ENCODE measurements at places on chromosomes 12 and 14.

DNA sequence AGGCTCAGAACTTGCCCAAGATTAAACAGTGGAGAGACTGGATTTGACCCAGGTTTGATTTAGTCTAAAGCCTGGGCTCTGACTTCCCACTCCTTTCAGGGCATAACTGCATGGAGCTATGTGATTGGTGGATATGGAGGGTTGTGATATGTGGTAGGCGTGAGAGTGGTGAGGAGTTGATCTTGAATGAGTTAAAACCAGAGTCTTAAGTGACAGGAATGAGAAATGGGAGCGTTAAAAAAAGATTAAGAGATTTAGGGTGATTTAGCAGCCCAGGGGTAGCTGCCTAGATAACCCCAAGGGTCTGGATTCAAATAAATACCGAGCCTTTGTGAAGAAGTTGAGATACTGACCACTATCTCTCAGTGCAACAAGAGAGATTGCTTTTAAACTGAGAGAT is 8.4 kb downstream of the SYNDIG1L start:
- DNase-seq, result no peak

DNA sequence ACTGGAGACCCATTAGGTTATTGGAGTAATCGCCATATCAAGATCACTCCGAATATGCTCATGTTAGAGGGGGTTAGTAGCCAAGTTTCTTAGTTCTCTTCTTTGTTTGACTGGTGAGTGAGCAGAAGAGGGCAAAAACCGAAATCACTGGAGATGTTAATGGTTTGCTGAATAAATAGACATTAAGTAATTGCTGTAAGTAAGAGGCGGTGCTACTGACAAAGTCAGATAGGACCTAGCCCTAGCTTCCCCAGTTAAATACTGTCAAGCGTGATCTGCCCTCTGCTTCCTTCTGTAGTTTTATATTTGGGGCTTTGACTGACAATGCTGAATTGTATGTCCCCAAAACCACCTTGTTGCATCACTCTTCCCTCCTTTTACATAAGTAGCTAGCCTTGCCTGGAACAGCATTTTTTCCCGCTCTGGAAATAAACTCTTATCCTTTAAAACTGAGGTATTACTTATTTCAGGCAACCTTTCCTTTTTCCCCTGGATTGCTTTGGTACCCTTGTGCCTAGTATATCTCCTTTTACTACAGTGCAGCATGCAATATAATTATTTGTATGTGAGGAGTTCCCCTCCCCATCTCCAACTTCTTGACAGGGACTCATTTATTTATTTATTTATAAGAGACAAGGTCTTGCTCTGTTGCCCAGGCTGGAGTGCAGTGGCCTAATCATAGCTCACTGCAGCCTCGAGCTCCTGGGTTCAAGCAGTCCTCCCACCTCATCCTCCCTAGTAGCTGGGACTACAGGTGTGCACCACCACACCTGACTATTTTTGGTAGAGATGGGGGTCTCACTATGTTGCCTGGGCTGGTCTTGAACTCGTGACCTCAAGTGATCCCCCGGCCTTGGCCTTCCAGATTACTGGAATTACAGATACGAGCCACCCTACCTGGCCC is 1.4 kb downstream of the SNRPF start:
- DNase-seq, result no peak

DNA sequence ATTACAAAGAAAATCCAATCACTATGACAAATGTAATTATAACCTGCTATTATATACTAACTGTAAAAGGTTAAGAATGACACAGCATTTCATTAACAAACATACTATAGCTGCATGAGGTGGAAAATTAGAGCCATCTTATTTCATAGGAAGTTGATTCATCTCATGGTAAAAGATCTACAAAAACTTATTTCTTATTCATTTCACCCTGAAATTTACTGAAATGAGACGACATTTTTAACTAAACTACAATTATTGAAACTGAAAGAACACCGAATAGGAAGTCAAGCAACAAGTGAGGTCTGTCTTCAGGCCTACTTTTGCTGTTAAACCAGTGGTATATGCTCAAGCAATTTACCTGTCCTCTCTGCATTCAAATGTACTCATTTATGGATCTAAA is 87.2 kb downstream of the CEP83 start:
- no peak for DNase-seq

- no peak for DNase-seq
Observed at GRCh38 chr12:128844031-128844635, 9.1 kb upstream of the GLT1D1 start.

- DNase-seq, result no peak
Observed at GRCh38 chr12:26054383-26054782, 70.5 kb downstream of the BHLHE41 start.

DNA sequence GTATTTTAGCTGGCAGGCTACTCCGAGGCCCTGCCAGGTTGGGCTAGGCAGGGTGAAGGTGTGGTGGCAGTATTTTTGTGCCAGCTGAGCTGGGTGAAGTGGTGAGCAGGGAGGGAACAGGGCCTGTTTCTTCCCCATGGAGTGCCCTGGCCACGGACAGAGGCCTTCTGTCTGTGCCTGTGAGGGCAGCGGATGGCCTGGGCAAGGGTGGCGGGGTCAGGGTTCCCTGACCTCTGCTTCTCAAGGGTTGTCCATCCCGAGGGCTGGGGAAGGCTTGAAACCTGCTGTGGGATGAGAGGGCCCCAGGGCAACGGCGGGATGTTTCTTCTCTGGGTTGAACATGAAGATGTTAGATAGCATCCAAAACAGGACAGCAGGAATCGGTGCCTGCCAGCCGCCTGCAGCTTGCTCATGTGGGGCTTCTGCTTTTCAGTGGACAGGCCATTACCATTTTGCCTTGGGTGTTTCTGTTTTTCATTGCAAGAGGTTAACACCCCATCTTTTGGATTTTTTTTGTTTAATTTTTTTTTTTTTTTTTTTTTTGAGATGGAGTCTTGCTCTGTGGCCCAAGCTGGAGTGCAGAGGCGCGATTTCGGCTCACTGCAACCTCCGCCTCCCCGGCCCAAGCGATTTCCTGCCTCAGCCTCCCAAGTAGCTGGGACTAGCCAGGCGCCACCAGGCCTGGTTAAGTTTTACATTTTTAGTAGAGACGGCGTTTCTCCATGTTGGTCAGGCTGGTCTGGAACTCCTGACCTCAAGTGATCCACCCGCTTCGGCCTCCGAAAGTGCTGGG is 3.3 kb downstream of the MTA1 start:
- no peak for DNase-seq

GRCh38 chr12:27163048-27163715 is 80.8 kb upstream of the C12orf71 start:
- DNase-seq, result no peak

GRCh38 chr12:81208187-81208911 is 130.5 kb downstream of the ACSS3 start:
- no peak for DNase-seq

DNA sequence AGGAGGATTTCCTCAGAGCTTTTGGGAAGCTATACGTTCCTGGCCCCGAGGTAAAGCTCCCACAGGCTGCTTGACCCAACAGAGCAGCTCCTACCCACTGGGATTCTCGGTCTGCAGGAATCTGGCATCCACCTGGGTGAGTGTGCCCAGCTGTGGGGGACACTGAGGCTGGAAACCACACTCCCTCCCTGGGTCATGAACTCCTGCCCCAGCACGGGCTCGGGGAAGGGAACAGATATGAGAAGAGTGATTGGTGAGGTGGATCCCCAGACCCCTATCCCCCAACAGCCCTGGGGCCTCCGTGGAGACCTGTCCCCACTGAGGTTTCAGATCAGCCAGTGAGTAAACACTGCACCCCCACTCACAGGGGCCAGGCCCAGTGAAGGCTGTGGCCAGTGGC is 3.3 kb downstream of the FAIM2 start:
- no peak for DNase-seq

- no peak for DNase-seq
Observed at GRCh38 chr12:97650242-97650641, 187.6 kb downstream of the RMST start.

- DNase-seq, result no peak
Observed at GRCh38 chr14:52348279-52348678, 34.2 kb downstream of the PTGER2 start.

GRCh38 chr12:69996722-69997121 is 171.7 kb downstream of the MYRFL start:
- no peak for DNase-seq

DNA sequence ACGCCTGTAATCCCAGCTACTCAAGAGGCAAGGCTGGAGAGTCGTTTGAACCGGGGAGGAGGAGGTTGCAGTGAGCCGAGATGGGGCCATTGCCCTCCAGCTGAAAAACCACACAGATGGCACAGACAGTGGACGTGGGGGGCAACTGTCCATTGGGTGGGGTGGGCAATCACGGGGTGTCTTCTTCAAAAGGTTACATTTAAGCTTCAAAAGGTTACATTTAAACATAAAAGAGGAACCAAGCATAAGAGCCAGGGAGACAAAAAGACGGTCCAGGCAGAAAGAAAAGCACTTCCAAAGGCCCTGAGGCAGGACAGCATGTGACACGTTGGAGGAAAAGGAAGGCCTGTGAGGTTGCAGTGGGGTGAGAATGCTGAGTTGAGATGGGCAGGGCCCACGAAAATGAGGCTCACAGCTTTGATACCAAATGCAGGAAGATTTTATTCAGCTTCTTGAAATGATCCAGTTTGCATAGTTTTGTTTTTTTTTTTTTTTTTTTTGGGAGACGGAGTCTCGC is 10.7 kb downstream of the SCARB1 start:
- DNase-seq, result no peak

DNA sequence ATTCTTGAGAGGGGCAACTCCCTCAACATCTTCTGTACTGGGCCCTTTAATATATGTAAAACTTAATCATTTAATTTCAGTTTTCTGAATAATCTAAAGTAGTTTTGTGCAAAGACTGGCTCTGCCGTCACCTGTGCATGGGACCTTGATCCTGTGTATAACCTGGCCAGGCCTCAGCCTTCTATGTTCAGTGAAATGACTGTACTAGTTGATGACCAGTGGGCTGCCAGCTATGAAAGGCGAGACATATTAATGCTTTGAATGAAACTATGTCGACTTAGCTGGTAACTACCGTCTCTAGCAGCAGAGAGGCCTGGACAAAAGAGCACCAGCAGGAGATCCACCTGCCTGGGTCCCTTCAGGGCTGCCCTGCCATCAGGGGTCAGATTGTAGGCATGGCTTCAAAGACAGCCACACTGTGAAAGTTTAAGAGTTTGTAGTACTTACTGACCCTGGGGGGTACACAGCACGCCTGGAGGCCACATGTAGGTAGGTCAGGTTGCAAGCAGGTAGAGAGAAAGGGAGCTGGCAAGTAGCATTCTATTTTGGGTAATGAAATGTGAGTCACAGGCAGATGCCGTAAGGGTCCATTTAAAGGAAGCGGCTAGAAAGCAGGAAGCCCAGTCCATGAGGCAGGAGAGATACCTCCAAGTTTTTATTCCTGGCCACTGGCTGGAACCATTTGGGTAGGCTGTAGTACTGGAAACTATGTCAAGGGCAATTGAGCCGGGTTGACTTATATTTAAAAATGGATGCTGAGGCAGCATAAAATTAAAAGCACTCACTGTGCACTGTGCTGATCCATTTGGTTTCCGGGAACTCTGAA is 77.2 kb downstream of the BHLHE41 start:
- no peak for DNase-seq

DNA sequence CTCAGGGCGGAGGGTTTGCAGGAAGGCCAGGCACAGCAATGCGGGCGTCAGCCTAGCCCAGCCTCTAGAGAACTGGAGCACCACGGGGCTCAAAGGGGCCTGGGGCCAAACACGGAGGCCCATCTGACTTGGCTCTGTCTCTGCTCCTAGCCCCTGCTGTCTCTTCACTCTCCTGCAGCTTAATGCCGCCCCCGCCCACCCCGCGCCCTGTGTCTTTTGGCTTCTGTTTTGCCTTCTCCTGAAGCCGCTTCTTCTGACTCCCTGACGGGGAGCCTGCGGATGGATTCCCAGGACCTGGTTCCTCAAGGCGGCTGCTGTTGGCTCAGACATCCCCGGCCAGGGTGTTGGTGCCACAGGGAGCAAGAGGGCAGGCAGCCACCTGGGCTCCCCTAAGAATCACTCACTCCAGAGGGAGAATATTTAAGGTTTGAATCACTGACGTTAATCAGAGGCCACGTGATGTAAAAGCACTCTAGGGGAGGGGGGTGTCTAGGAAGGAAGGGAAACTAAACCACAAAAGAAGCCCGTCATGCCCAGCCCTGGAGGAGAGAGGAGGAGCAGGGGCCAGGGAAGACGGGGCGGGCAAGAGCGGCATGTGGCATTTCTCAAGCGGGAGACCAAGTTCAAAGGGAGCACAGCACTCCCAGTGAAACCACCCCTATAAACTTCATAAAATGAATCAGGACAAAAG is 36.9 kb upstream of the PRMT8 start:
- DNase-seq, result no peak

DNA sequence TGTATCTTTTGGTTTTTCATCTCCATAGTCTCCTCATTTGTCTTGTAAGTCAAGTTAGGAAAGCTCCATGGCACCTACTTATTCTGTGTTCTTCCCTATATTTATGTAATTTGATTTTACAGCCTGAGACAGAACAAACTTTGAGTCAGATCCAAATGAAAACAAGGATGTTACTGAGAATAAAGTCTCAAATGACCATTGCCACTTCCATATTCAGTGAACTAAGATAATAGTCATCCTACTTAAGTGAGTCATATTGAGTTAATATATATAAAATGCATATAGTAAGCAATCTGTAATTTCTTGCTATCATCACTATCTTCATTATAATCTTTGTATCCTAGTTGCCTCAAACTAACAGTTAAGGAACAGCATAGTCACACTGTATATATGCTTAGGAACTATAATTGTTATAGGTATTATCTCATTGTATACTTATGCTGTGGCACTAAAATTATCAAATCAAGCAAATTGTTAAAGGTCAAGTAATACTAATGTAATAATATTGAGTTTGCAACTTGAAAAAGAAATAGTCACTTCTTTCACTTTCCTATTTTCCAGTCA is 30.8 kb downstream of the TMTC3 start:
- no peak for DNase-seq

DNA sequence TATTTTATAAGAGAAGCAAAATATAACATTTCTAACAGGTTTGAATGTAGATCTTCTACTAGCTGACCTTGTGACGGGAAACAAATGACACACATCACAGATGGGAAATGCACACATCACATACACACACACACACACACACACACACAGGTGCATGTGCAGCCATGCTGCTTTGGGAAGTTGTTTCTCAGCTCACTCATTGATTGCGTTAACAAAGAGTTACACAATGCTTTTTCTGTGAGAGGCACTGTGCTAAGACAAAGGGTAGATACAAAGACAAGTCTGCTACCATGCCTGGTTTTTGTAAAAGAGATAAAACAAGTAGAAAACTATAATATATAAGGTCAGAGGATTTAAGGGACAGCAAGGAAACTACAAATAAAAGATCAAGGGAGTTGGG is 1.3 kb upstream of the NR1H4 start:
- DNase-seq, result no peak

- no peak for DNase-seq
Observed at GRCh38 chr14:32697114-32697513, 241.6 kb upstream of the NPAS3 start.

- DNase-seq, result no peak
Observed at GRCh38 chr12:82412246-82412645, 53.9 kb downstream of the METTL25 start.

- DNase-seq, result no peak
Observed at GRCh38 chr12:16238661-16239060, 38.8 kb downstream of the SLC15A5 start.

Measured in NCI-H1436 (cell line).